GM03348 (cell line): ENCODE measurements at places on chromosomes 5 and 9.
A peak's percentile ranks its signal among the peaks of the same experiment; 100 is the strongest.

DNA sequence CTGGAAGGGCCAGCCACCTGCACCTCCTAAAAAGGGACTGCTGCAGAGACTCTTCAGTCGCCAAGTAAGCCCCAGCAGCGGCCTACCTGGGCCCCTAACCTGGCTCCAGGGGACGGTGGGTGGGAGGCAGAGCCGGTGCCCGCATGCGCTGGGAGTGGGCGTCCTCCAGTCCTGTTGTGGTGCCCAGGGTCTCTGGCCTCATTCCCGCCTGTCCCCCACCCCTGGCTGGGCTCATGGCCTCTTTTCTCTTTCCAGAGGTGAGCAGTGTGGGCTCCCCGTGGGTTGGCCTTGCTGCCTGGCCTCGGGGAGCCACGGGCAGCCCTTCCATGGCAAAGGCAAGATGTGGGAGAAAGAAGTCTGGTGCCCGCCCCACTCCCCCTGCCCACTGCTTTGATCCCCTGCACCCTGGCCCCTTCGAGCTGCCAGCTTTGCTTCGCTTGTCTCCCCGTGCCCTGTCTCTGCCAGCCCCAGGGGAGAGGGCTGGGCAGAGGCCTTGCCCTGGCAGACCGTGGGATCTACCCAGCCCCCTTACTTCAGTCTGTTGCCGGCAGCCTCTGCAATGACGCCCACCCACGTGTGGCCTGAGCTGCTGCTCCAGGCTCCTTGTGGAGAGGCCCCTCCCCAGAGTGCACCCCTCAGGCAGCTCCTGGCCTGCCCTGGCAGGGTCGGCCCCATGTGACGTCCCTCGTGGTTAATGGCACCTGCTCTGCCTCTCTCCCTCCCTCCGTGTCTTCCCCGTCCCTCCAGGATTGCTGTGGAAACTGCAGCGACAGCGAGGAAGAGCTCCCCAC lies 5.4 kb upstream of the PRR7 start:
- no peak for DNase-seq

GRCh38 chr5:389197-389821 lies 53.7 kb upstream of the EXOC3 start:
- DNase-seq, result no peak

DNA sequence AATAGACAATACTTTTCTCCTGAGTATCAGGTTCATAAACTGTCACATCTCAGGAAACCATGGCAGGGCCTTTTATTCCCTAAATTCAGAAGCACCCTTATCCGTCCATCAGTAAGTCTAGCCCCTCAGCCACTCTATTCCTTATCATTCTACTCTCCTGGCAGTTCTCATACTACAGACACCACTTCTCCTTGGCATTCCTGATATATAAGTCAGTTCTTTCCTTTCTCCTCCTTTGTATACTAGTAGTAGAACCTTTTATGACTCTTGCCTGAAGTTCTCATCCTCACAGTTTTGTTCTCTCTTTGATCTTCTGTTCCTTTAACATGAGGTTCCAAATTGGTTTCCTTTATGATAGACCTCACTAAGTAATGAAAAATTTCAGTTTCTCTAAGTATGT lies 29.3 kb downstream of the GRAMD2B start:
- DNase-seq, result no peak

- DNase-seq, result no peak
These were observed 703 bp downstream of the ISCA1 start for GRCh38 chr9:86281593-86282076.

DNA sequence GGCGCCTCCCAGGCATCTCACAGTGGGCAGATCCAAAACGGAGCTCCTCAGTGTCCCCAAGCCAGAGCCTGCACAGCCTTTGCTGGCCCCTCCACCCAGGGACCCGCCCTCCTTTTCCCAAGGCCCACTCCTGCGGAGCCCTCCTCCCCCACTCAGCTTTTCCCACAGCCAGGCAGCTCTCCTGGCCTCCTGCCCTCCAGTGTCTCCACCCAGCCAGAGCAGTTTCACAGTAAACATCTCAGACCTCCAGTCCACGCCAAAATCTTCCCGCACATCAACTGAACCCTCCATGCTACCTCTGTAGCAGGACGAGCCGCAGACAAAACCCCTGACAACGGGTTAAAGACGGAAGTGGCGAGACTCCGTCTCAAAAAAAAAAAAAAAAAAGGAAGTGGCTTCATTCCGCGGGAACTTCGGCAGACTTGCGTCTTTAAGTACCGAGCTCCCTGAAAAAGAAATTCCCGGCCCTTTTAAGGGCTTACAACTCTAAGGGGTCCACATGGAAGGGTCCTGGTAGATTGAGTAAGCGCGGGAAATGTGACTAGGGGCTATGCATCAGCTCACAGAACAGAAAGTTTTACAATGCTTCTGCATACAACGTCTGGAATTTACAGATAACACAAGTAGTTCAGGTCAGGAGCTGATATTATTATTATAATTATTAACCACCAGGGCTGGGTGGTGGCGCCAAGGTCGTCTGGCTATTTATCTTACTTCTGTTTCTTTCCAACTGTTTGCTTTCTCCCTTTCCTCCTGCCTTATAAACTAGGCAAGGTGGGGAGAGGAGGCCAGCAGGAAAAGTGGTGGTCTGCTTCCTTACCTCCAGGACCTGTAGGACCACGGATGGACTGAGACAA lies 11.4 kb upstream of the GRIN1 start:
- DNase-seq, result no peak

DNA sequence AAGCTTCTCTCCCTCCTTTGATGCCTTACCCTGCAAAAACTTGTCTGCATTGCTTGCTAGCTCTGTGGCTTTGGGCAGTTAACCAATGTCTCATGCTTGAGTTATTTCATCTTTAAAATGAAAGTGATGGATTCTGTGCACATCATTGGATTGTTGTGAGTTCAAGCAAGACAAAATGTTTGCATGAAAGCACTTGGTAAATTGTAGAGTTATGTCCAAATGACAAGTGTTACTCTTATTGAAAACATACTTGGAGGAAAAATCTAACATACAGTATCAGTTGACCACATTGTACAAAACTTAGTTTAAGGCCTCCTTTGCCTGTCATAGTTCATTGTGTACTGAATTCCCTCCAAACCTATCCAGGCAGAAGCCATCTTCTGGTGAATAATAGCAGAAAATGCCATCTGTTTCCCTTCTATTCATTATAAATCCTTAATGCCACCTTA lies 30.0 kb downstream of the TGFBR1 start:
- peak; percentile 50 for DNase-seq

- no peak for DNase-seq
These were observed 212.9 kb downstream of the C9orf50 start for GRCh38 chr9:129407905-129408452.

DNA sequence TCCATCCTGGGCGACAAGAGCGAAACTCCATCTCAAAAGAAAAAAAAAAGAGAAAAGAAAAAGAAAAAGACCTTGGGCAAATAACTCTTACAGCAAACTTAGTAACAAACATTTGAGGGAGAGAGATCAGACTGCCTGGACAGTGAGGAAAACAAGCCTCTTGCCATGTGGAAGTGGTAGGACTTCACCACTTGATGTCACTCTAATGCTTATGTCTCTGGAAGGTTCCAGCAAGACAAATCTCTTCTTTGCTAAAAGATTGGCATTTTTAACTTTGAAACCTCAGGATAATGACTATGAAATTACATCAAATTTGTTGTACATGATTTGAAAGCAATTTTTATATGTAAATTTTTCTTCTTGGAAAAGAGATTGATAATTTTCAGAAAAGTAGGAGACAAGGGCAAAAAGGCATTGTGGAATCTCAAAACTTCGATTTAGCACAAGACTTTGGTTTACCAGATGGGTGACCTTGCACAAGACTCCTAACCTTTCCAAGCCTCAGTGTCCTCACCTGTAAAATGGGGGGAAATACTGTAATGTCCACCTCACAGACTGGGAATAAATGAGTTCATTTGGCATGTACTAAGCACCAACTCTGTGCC lies 5.4 kb downstream of the ACTL7B start:
- peak; percentile 37 for DNase-seq

DNA sequence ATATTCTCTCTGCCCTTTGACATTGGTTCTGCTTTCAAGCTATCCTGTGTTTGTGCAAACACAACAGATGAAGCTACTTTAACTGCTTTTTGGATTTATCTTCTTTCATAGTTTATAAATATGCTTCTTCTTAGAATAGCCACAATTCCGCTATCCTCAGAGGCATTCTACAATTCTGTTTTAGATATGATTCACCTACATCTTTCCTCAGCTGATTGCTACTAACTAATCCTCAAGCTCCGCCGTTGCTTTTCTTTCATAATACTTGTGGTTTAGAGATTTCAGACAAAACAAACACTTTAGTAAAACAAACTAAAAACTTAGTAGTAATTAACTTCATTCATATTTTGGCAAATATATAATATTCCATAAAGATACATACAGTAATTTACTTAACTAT lies 52.5 kb downstream of the ECPAS start:
- no peak for DNase-seq

DNA sequence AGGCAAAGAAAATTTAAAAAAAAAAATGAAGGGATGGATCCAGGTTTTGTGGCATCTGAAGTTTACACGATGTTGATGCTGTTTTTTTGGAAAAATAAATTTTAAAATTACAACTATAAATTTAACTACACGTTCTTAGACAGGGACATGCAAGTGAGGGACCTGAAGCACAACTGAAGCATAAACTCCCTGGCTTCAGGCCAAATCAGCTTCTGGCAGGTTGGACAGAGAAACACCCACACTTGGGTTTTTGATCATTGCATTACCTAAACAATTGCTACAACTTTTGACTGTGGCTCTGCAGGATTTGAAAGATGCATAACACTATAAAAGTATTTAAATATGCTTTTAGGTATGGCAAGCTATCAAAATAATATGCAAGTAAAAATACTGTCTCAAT lies 1318.3 kb upstream of the DMAC1 start:
- no peak for DNase-seq

GRCh38 chr9:14346231-14346791 lies 32.4 kb upstream of the NFIB start:
- no peak for DNase-seq

DNA sequence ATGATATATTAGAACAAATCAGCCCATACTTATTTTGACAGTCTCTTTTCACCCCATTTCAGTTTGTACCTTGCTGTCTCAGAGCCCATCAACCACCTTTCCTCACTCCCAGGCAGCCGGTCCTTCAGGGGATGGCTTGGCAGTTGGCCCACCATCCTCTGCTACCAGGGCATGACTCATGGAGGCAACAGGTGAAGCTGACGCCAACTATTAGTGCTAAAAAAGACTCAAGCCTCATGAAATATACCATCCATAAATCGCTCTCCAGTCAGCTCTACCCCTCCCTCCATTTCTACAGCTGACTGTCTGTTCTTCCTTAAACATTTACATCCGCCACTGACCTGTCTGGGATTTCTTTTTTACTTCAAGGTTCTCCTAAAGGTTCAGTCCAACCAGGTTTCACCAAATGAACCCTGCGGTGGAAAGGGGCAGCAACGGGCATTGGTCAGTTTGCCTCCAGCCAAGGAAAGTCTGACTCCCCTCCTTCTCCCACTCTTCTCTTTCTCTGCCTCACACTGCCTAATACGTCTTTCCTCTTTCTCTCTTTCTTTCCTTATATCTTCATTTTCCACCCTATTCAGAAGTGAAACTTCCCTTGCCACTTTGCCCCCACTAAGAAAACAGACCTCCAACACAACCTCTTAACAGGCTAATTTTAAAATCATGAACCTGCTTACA lies 439.1 kb downstream of the RAB3C start:
- DNase-seq, result no peak
